ENCODE measurements at places on chromosomes 5 and 9. TPM values are rescaled to one million over a fixed set of nuclear protein-coding genes. Genes with fewer than 3 reads are reported as not detected.

The FOXD1 gene
- 1.0 TPM for total RNA-seq

The PHYHD1 gene
- total RNA-seq, result 1.1 TPM

The PRR16 gene
- not detected for total RNA-seq

The NCS1 gene
- 28.1 TPM for total RNA-seq

The PCDHGB7 gene
- 0.17 TPM for total RNA-seq

The MAMDC2 gene
- not detected for total RNA-seq

Measured in activated T-cell treated with anti-CD3 and anti-CD28 coated beads, Interleukin-2, amount 50 U/mL, for 72 hours (primary cell).